ENCODE measurements at places on chromosomes 2 and 18.
A peak's percentile ranks its signal among the peaks of the same experiment; 100 is the strongest.

DNA sequence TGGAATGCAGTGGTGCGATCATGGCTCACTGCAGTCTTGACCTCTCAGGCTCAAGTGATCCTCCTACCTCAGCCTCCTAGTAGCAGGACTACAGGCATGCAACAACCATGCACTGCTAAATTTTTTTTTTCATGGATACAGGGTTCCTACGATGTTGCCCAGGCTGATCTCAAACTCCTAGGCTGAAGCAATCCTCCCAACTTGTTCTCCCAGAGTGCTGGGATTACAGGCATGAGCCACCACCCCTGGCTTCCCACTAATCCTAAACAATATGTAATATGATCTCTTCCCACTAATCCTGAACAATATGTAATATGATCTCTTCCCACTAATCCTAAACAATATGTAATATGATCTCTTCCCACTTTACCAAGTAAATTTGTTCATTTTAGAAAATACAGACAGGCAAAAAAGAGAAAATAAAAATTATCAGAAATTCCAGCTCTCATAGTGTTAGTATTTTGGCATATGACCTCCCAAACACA lies 33.7 kb upstream of the C18orf32 start:
- DNase-seq, result no peak

DNA sequence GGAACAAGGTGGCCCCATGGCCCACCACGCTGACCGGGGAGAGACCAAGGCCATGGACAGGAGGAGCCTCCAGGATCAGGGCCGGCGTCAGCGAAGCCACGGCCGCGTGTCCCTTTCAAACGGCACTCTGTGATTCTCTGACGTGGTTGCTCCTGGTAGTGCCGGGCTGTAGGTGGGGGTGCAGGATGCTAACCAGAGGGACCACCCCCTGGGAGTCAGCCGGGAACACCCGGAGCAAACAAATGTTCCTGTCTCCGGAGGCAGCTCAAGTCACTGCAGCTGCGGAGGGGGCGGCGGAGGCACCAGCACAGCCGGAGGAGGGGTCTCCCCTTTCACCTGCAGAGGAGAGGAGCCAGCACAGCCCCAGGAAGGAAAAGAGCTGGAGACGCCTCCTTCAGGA lies 750.6 kb upstream of the SALL3 start:
- no peak for DNase-seq

GRCh38 chr2:236294647-236295046 lies 30.4 kb upstream of the ASB18 start:
- DNase-seq, result no peak

DNA sequence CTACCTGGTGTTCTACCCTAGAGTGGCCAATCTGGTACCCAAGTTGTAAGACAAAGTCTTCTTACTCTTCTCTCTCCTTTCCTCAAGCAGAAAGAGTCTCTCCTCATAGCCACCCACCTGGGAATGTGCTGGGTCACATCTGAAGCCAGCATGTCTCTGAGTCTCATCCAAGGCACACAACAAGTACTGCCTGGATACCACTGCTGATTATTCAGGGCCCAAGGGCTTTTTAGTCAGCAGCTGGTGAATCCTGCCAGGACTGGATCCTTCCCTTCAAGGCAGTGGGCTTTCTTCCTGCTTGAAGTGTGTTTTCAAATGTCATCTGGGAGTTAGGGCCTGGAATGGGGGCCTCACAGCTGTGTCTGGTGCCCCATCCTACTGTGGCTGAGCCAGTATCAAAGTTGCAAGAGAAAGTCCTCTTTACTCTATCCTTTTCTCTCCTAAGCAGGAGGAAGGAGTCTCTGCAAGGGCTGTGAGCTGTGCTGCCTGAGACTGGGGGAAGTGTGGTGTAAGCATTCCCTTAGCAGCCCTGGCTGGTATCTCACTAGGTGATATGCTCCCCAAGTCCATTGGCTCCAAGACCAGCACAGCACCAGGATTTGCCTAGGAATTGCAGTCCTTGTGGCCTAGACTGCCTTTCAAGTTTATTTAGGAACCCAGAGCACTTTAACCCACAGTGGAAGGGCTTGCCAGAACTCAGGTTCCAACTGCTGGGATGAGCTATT lies 27.2 kb downstream of the OXER1 start:
- no peak for DNase-seq

GRCh38 chr2:121171625-121172119 lies 113.3 kb downstream of the TFCP2L1 start:
- DNase-seq, result no peak

GRCh38 chr18:67386032-67386431 lies 130.5 kb downstream of the DSEL start:
- no peak for DNase-seq

- no peak for DNase-seq
These were observed 79.3 kb upstream of the MMADHC start for GRCh38 chr2:149666809-149667320.

GRCh38 chr2:127072970-127073369 lies 34.0 kb downstream of the BIN1 start:
- no peak for DNase-seq

DNA sequence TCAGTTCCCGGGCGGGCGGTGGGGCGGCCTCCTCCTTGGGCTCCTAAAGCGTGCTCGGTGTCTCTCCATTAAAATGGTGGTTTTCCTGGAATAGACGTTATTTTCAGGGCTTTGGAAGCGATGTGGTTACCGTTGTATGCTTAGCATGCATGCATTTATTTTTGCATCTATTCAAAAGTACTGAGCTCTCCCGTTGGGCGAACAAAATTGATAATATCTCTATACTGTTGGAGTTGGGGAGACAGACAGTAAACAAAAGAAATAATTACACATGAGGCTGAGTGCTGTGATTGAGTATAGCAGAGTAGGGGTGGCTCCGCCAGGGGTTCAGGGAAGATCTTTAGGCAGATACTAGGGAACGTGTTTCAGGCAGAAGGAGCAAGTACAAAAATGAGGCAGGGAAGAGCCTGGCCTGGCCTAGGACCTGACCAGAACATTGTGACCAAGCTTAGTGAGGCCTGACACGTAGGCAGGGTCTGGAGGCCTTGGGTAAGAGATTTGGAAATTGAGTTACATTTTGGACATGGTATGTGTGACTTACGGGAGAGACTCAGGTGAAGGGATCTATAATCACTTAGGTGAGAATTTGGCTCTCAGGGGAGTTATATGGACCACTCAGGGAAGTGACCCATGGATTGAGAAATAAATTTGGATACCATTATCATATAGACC lies 674 bp downstream of the NCAPH start:
- DNase-seq, result no peak

- DNase-seq, result no peak
These were observed 152.6 kb downstream of the COL6A3 start for GRCh38 chr2:237261327-237261726.

- no peak for DNase-seq
These were observed 366.9 kb downstream of the OSR1 start for GRCh38 chr2:18991177-18992168.

GRCh38 chr2:240626531-240627300 lies 1.4 kb downstream of the GPR35 start:
- peak; percentile 57 for DNase-seq

GRCh38 chr2:157559461-157559860 lies 69.2 kb downstream of the ACVR1C start:
- no peak for DNase-seq

GRCh38 chr18:32278177-32278799 lies 88.4 kb downstream of the MEP1B start:
- no peak for DNase-seq

GRCh38 chr2:111194835-111195621 lies 74.3 kb downstream of the BCL2L11 start:
- DNase-seq, result no peak

GRCh38 chr2:136393514-136393913 lies 275.6 kb upstream of the CXCR4 start:
- no peak for DNase-seq

GRCh38 chr2:165825041-165825440 lies 31.0 kb upstream of the GALNT3 start:
- DNase-seq, result no peak

GRCh38 chr2:17065536-17065935 lies 399.9 kb upstream of the CYRIA start:
- no peak for DNase-seq

DNA sequence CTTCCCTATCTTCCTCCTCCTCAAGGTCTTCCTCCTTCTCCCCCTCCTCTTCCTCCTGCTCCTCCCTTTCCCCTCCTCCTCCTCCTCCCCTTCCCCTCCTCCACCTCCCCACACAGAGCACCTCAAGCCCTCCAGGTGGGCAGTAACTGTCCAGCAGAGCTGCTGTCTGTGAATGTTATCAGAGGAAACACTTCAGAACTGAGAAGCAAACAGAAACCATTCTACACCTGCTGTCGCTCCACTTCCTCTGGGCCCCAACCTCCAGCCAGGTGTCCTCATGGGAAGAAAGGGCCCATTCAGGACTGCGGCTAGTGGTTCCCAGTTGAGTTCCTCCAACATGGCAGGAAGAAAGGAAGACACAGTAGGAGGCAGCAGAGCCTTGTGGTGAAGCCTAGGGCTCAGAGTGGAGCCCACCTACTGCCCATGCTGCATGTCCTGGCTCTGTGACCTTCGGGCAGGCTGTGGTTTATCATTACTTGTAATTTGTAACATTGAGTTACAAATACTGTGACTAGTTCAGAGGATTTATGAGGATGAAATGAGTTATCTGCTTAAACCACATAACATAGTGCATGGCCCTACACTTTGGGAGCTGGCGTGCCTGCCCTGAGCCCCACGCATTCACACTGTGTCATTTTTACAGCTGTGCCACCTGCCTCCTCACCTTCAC lies 165.9 kb upstream of the ID2 start:
- DNase-seq, result no peak
